ENCODE measurements at places on chromosomes 11 and 22.

GRCh38 chr22:35303029-35303624 is 3.4 kb downstream of the TOM1 start:
- DNase-seq, result peak; percentile 19

DNA sequence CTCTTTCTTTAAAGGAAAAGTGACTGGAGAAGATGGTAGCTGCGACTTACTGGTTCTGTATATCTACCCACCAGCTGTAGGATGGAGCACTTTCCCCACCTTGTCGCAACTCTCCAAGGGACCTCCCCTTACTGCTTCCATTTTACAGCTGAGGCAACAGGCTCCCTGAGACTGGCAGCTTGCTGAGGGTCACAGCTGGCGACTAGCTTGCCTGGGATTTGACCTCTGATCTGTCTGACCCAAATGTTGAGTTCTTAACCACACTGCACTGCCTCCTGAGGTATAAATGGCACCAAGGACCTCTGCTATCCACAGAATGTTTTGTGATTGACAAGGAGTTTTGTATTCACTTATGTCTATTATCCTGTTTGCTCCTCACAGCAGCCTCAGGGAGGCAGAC is 115.0 kb upstream of the NNMT start:
- no peak for DNase-seq

DNA sequence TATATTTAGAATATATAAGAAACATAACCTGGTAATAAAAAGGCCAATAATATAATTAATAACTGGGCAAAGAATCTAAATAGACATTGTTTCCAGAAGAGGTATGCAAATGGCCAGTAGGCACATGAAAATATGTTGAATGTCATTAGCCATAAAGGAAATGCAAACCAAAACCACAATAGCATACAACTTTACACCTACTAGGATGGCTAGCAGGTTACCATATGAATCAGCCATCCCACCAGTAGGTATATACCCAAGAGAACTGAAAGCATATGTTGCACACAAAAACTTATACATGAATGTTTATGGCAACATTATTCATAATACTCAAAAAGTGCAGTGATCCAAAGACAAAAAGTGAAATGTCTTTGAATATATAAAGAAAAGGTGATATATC is 2.7 kb upstream of the OR2D2 start:
- no peak for DNase-seq

DNA sequence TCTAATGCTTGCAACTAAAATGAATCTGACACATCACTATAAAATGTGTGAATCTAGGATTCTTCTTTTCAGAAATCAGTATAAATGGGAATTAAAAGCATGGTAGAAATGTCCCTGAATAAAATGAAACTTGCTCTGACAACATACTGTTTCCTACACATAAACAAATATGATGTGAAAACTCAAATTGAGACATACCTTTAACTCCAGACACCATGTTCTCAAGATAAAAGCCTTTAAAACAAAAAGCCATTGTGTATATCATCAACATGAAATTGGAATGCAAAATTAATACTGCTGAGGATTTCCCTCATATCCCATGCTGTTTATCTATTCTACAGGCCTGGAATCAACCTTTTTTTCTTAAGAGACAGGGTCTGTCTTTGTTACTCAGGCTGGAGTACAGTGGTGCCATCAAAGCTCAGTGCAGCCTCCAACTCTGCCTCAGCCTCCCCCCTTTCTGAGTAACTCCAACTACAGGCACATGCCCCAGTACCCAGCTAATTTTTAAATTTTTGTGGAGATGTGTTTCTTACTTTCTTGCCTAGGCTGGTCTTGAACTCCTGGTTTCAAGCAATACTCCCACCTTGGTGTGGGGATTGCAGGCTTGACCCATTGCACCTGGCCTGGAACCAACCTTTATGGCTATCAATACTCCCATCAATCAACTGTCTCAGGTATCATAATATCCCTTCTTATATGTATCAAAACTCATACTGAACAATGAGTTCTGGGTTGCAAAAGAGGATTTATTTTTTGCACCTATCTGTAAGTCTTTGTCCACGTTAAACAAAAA is 6.7 kb downstream of the TAF1D start:
- DNase-seq, result no peak

- DNase-seq, result no peak
These were observed 26.2 kb downstream of the GAB2 start for GRCh38 chr11:78391424-78391823.

GRCh38 chr11:70244698-70245097 is 25.8 kb upstream of the PPFIA1 start:
- peak; percentile 95 for DNase-seq

DNA sequence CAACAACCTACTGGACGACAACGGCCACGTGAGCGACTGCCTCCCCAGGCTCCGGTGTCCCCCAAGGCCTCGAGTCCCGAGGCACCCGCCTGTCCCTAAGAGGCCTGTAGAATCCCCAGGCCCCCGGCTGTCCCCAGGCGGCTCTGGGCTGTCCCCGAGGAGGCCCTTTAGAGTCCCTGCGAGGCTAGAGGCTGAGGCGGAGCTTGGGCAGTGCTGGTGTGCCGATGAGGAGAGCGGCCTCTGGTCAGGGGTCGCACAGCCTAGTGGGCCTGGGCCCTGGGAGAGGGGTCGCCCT is 3.7 kb downstream of the TBX1 start:
- no peak for DNase-seq

DNA sequence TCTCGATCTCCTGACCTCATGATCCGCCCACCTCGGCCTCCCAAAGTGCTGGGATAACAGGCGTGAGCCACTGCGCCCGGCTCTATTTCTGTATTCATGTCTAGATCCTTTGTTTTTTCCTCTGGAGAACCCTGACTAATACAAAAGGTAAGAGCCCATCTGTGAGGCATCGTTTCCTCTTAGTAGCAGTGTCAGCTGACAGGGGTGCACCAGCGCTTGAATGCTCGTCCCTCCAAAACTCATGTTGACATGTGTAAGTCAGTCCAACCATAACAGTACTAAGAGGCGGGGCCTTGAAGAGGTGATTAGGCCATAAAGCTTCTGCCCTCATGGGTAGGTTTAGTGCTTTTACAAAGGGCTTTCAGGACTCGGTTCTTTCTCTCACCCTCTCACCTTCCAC is 470.1 kb upstream of the B3GAT1 start:
- DNase-seq, result no peak

- DNase-seq, result peak; percentile 73
These were observed 65.3 kb downstream of the BCL2L13 start for GRCh38 chr22:17703811-17704210.

- peak; percentile 24 for DNase-seq
These were observed 8.7 kb upstream of the MS4A4E start for GRCh38 chr11:60251485-60252212.

DNA sequence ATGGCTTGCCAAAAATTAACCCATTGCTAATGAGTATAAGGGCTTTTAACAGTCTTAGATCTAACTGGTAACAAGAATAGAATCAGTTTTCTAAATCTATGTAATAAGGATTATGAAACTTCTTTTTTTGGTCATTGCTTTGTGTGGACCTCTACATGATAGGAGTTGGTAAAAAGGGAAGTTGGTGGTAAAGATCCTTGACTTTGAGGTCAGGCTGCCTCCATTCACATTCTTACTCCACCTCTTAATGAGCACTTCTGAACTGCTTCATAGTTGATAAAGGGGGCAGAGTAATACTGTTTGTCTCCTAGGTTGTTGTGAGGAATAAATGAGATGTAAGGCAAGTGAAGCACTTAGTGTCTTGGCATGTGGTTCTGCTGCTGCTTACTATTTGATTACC is 10.6 kb downstream of the EIF3M start:
- no peak for DNase-seq

DNA sequence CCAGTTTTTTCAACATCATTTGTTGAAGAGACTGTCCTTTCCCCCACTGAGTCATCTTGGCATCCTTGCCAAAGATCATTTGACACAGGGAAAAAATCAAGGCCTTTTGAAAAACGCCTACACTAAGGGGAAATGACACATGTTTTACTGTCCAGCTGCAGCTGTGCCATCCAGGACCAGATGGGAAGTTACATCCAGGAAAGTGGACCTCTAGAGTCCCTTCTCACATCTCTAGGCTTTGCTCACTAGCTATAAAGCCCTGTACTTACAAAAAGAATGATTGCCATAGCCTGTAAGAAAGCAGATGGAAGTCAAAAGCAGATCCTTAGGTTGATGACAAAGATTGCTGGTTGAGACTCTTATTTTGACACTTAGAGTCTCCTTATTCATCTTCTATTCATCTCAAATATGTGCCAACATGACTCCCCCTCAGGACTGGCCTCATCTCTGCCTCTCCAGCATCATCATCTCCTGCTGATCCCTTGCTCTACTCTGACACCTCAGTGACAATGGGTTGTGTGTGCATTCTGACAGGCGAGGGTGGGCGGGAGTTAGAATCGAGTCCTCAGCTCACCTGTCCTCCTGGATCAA is 22.8 kb downstream of the OSBP2 start:
- peak; percentile 54 for DNase-seq

- DNase-seq, result no peak
These were observed 14.2 kb upstream of the MOB2 start for GRCh38 chr11:1500466-1501420.

GRCh38 chr22:38832005-38832978 is 11.5 kb downstream of the NPTXR start:
- DNase-seq, result no peak

DNA sequence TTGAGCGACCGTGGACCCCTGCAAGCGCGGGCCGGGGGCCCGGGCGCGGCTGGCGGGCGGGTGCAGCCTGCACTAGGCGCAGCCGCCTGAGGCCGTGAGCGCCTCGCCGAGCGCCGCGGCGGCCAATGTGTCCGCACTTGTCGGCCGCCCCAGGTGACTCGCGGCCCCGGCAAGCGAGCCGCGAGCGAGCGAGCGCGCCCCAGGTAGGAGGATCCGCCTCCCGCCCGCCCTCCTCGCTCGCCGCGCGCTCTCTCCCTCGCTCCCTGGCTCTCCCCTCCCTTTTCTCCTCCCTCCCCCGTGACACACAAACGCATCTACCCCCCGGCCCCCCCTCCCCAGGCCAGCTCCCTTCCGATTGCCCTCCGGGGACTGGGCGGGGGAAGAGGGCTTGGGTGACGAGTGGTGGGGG is at the start of gene WNT7B:
WNT7B (minus strand) TSS at position 160 of the 409 bp plus-strand sequence. CDS start 408 bp downstream, outside the sequence.
- DNase-seq, result no peak

DNA sequence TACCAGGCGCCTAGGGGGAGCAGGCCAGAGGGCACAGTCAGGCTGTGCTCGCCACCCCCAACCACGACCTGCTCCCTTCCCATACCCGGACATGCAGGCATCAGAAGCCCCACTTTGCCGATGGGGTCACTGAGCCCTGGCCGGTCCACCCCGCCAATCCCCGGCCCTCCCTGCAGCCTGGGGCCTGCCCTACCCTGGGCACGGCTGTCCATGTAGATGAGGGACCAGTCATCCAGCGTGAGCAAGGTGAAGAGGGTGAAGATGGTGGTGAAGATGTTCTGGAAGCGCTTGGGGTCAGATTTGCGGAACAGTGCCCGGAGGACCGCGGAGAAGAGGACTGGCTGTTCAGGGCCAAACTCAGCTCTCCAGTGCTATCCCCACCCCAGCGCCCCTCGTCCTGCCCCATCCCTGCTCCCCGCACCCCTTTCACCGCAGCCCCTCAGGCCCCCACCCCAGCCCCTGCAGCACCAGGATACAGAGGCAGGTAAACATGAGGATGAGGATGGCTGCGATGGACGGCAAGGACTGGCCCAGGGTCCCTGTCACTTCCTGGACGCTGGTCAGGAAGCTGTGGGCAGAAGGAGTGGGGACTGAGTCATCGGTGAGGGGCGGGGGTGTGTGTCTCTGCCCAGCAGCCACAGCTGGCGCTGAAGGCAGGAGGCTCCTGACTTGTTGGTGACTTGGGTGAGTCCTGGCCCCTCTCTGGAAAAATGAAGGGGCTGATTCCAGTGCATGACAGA is 5.5 kb downstream of the CATSPER1 start:
- peak; percentile 64 for DNase-seq

GRCh38 chr22:50343541-50343935 is 411 bp downstream of the PPP6R2 start:
- no peak for DNase-seq
